ENCODE measurements at places on chromosomes 12 and 14. TPM values are rescaled to one million over a fixed set of nuclear protein-coding genes. Genes with fewer than 3 reads are reported as not detected.
A peak's percentile ranks its signal among the peaks of the same experiment; 100 is the strongest.

Gene NUP107
- total RNA-seq = 43.8 TPM

Gene CLEC1A
- total RNA-seq = under 0.01 TPM

Gene ART4
- not detected for total RNA-seq

Gene ERP27
- total RNA-seq = not detected

Gene RASSF8
- total RNA-seq = 97.4 TPM

Gene LALBA
- not detected for total RNA-seq

Gene POTEG
- total RNA-seq = 0.36 TPM

Gene NGB
- total RNA-seq = not detected

DNA sequence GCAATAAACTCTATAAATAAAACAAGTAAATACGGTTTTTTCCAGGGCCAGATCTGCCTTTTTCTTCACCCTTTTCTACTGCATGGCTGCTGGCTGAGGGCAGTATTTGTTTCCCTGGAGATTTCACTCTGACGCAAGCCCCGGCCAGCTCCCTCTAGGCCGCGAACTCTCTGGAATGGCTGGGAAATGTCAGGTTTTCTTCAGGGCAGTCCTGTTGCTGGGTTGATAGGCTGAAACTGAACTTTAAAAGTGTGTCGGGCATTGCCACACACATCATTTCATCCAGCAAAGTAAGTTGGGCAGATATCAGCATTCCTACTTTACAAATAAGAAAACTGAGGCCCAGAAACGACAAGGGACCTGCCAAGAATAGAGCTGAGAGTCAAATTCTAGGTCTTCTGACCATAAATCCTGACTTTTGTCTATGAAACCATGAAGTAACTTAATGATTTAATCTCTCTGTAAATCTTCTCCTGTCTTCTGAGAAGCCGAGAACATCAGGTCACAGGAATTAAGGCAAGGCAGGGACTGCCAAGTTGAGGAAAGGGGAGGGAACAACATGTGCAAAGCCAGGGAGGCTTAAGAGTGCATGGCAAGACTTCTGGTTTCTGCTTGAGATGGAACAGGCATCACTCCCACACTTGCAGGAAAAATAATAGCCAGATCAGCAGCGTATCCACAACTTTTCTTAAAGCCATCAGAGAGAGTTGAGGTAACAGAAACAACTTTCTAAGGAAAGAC, 205.0 kb upstream of the CCDC196 start:
- H3K27me3 ChIP-seq = no peaks in the 10 kb centered on the region
- H3K36me3 ChIP-seq = no peaks in the 10 kb centered on the region
- H3K4me3 ChIP-seq = no peak overlapping the region
- H3K27ac ChIP-seq = no peak overlapping the region

- no peaks in the 10 kb centered on the region for H3K36me3 ChIP-seq
- no peak overlapping the region for H3K4me3 ChIP-seq
- DNase-seq = no peak
- no peaks in the 10 kb centered on the region for H3K27me3 ChIP-seq
- no peaks in the 10 kb centered on the region for H3K4me1 ChIP-seq
- H3K27ac ChIP-seq = no peak overlapping the region
These were observed 4.5 kb upstream of the KMT5A start for GRCh38 chr12:123379391-123379790.

- no peaks in the 10 kb centered on the region for H3K27me3 ChIP-seq
- H3K27ac ChIP-seq = no peak overlapping the region
- no peak overlapping the region for H3K4me3 ChIP-seq
- H3K36me3 ChIP-seq = no peaks in the 10 kb centered on the region
- no peak for DNase-seq
These were observed 35.3 kb downstream of the P2RX7 start for GRCh38 chr12:121167951-121168350.

DNA sequence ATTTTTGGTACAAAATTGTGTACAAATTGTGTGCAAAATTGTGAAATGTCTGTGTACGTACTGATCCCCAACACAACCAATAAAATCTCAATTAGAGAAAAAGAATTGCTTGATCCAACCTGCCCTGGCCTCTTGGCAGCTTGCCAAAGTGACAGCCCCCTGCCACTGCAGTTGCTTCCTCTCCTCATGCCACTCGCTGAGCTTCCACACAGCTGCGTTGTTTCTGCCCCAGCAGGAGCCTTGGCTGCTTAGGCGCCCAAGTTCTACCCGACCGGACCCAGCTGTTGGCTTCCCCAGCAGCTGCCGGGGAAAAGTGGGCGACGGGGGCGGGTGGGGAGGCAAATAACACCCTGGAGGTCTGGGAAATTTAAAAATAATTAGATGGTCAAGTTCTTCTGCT, 171.8 kb upstream of the ATF7IP start:
- no peaks in the 10 kb centered on the region for H3K36me3 ChIP-seq
- H3K4me1 ChIP-seq = no peaks in the 10 kb centered on the region
- no peak overlapping the region for H3K4me3 ChIP-seq
- H3K27ac ChIP-seq = no peak overlapping the region
- DNase-seq = no peak
- H3K27me3 ChIP-seq = peaks cover 2% of the 10 kb centered on the region

GRCh38 chr14:51439896-51440295, 199.8 kb downstream of the TMX1 start:
- H3K4me3 ChIP-seq = no peak overlapping the region
- H3K4me1 ChIP-seq = peaks cover 32% of the 10 kb centered on the region
- H3K27me3 ChIP-seq = no peaks in the 10 kb centered on the region
- H3K36me3 ChIP-seq = no peaks in the 10 kb centered on the region
- DNase-seq = no peak
- no peak overlapping the region for H3K27ac ChIP-seq

- H3K27me3 ChIP-seq = no peaks in the 10 kb centered on the region
- peaks cover 4% of the 10 kb centered on the region for H3K36me3 ChIP-seq
- no peak overlapping the region for H3K4me3 ChIP-seq
- H3K4me1 ChIP-seq = no peaks in the 10 kb centered on the region
- no peak overlapping the region for H3K27ac ChIP-seq
These were observed 24.0 kb downstream of the ARG2 start for GRCh38 chr14:67643713-67644112.

DNA sequence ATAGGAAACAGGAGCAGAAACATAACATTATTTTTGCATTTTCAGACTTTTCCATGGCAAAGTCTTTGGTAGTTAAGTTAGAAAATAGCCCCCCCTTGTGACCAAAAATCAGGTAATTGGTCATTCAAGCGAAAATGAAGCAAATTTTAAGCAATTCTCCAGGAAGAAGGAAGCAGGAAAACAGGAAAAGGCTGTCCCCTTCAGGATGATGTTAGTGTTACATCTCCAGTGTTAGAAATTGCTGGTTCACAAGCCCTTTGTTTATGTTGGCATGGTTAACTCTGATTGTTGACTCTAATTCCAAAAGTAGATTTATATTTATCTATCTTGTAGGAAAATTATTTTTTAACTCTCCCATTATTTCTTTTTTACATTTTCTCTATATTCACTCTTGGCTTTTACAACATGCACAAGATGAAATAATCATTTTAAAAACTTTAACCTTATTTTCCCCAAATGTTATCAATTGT, 18.8 kb upstream of the GAS2L3 start:
- DNase-seq = peak; percentile 95
- no peaks in the 10 kb centered on the region for H3K27me3 ChIP-seq
- H3K4me3 ChIP-seq = no peak overlapping the region
- H3K27ac ChIP-seq = no peak overlapping the region
- H3K4me1 ChIP-seq = no peaks in the 10 kb centered on the region
- H3K36me3 ChIP-seq = no peaks in the 10 kb centered on the region

DNA sequence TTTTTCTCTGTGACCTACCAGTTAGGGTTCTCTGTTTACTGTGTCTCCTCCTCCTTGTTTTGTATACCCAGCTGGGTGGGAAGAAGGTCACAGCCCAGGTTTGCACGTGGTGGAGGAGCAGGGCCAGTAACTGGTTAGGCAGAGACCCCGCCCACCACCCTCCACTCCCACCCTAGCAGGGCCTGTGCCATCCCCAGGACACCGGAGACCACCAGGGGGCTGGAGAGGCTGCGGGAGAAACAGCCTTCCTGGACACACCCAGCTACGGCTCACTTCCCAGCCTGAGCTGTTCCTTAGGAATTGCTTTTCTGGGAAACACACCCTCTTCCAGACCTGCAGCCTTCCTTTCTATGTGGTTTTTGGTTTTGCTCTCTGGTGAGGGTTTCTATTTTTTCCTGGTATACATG, 21.1 kb downstream of the BDKRB2 start:
- peaks cover 9% of the 10 kb centered on the region for H3K4me1 ChIP-seq
- peak; percentile 93 for DNase-seq
- H3K4me3 ChIP-seq = no peak overlapping the region
- no peaks in the 10 kb centered on the region for H3K36me3 ChIP-seq

GRCh38 chr14:92093320-92093719, 13.1 kb downstream of the ATXN3 start:
- H3K4me3 ChIP-seq = no peak overlapping the region
- no peak overlapping the region for H3K27ac ChIP-seq
- no peaks in the 10 kb centered on the region for H3K27me3 ChIP-seq
- no peaks in the 10 kb centered on the region for H3K4me1 ChIP-seq

- H3K36me3 ChIP-seq = no peaks in the 10 kb centered on the region
- H3K27ac ChIP-seq = peak within 1 kb of the TSS; percentile 89
- peaks cover 25% of the 10 kb centered on the region for H3K4me1 ChIP-seq
- H3K27me3 ChIP-seq = no peaks in the 10 kb centered on the region
These were observed at the start of gene RIN3 for GRCh38 chr14:92513204-92513965. Gene RIN3, plus strand, starts transcription at chr14:92513781. Its CDS starts 152 bp downstream, at chr14:92513933.

DNA sequence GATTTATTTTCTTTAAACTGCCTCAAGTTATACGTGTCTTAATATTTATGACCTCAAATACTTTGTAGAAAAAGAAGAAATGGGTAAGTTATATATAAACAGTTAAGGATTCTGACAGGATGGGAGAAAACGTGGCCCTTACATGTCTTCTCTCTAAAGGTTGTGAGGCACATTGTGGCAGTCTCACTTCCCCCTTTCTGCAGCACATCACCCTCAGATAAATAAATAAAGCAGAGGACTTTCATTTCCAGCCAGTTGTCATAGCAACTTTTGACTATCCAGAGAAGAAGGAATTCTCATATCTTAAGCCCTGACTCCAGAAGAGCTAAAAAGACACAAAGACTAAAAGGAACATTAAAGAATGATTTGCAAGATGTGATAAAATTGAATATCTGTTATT, 28.8 kb upstream of the CEP83 start:
- peaks cover 31% of the 10 kb centered on the region for H3K27me3 ChIP-seq
- no peaks in the 10 kb centered on the region for H3K4me1 ChIP-seq
- DNase-seq = no peak
- H3K27ac ChIP-seq = no peak overlapping the region
- H3K4me3 ChIP-seq = no peak overlapping the region

GRCh38 chr14:98724734-98725133, 547.3 kb downstream of the BCL11B start:
- H3K27ac ChIP-seq = no peak overlapping the region
- H3K27me3 ChIP-seq = no peaks in the 10 kb centered on the region
- no peaks in the 10 kb centered on the region for H3K4me1 ChIP-seq
- no peak for DNase-seq
- no peak overlapping the region for H3K4me3 ChIP-seq

DNA sequence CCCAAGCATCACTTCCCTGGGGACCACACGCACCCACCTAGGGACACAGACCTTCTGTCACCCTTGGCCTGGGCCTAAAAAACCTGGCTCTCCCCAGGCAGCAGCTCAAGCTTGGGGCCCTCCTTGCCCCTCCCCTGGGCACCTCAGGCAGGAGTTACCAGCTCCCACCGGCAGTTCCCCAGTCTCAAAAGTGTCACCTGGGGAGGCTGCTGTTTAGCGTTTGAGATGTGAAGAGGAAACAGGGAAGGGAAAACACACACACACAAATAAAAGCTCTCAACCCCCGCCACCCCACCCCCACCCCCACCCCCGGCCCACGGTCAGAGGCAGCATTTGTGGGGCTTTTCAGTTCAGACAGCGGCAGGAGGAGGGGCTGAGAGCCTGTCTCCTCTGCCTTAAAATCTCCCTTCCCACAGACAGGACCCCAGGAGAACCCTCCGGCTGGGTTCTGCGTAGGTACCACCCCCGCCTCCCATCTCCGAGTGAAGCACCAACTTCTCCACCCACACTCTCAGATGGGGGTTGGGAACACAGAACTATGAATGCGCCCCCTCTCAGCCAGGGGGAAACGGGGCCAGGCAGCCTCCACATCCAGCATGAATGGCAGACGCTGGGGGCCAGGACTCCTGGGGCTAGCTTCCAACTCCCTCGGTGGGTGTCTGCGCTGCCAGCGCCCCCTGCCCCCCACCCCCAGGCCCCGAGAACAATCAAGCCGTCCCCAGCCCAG, 3.0 kb downstream of the NCOR2 start:
- no peaks in the 10 kb centered on the region for H3K27me3 ChIP-seq
- H3K4me3 ChIP-seq = no peak overlapping the region
- no peaks in the 10 kb centered on the region for H3K36me3 ChIP-seq
- peak; percentile 82 for DNase-seq

DNA sequence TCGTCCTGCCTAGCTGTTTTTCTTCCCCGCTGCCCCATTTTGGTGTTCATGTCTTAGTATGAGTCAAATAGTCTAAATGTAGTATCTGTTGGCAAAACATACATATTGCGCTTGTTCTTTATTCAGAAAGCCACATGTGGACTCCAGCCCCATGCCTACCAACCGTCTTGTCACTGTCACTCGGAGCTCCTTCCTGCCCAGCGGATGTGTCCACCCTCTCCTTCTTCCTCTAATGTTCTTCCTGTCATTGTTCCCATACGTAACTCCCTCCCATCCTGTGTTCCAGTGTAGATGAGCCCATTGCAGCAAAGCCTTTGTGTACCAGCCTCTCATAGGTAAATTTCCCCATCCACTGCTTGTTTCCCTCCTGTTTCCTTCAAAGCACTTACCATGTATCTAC, 120.5 kb downstream of the TMX1 start:
- DNase-seq = no peak
- H3K36me3 ChIP-seq = no peaks in the 10 kb centered on the region
- no peaks in the 10 kb centered on the region for H3K27me3 ChIP-seq
- no peaks in the 10 kb centered on the region for H3K4me1 ChIP-seq
- H3K4me3 ChIP-seq = no peak overlapping the region

DNA sequence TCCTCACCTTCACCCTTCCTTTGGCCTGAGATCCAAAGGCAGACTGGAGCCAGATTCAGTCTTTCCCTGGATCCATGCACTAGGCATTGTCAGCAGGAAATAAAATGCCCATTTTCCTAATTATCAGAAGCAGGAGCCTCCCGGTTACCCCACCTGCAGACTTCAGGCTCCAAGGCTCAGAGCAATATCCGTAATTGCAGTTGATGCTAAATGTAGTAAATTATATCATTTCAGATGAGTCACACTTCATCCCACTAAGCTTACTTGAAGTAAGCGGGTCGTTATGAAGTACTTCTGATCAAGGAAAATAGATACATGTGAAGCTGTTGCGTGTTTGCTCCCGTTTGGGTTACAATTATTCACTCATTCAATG, 110.7 kb upstream of the SFSWAP start:
- no peaks in the 10 kb centered on the region for H3K27me3 ChIP-seq
- no peaks in the 10 kb centered on the region for H3K4me1 ChIP-seq
- H3K27ac ChIP-seq = no peak overlapping the region

All from osteoblast (primary cell).